ENCODE measurements at places on chromosomes 4 and X.

GRCh38 chr4:89251396-89251795 lies 56.2 kb downstream of the GPRIN3 start:
- no peak for DNase-seq

- no peak for DNase-seq
These were observed 71.7 kb downstream of the CPZ start for GRCh38 chr4:8664031-8664805.

DNA sequence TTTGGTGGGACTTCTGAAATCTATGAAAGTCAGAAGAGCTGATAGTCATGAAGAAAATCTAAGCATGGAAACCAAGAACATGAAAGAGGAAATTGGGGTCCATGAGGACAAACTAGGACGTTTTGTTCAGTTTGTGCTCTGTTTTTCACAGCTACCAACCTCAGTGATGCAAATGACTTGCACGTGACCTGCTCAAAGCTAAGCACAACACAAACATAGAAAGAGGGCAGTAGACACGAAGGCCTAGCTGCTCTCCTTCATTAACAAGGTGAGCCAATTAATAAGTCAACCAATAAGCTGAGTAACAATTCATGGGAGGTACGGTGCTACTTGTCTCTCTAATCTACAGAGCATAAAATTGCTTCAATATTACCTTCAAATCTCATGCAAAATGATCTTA lies 684.1 kb downstream of the TRAM1L1 start:
- no peak for DNase-seq

DNA sequence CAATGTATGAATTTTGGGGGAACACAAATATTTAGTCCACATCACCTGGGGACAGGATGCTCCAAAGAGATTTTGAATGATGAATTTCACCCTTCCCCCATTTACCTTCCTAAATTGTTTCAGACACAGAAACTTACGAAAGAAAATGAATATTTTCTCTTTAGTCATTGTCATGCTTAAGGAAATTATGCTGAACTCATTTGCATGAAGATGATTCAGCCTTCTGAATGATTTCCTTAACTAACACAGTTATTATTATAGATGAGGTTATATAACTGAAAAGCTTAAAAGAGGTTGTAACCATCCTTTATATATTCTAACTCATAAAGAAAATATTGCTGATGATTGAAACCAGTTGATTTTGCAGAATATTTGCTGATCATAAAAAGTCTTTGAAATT lies 61.1 kb downstream of the KCNIP4 start:
- DNase-seq: no peak
